Neuronal stem cell (in vitro differentiated cells): ENCODE measurements at places on chromosomes 5 and 9.

DNA sequence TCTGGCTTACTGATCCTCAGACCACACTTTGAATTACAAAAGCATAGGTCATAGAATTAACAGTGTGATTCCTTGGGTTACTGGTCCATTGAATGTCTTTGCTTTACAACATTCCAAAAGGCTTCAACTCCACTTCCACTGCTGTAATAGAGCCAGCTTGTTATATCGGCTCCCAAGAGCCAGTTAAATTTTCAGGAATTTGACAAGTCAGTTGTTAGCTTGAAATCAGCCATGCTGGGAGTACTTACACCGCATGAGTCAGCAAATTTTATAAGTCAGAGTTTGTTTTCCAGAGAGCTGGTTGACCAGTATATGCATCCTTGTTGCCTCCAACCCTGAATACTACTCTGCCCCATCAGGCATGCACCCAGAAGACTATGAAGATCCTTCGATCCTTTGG lies 73.1 kb downstream of the FOXB2 start:
- no peak for DNase-seq

DNA sequence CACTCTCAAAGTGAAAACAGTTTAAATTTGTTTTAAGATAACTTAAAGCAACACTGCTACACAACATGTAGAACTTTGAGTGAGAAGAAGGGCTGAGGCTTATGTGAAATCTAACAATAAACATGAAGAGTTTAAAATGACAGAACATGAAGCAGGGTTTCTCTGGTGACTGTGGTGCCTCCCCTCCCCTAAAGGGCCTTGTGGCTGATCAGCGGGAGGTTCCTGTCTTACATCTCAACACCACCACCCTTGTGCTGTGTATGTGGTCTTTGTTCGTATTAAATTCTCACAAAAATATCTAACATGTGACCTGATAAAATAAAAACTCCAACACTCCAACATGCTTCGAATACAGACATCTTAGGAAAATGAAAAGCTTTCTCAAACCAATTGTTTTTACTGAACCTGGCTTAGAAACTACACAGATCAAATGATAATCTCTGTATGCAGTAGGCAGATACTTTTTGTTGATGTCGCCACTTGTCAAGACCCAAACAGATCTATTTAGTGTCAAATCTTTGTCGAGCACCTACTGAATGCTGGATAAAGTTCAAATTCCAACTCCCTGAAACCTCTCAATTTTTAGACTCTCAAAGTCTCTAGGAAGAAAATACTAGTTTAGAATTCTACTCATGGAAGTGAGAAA lies 9.9 kb upstream of the IQGAP2 start:
- DNase-seq = no peak

DNA sequence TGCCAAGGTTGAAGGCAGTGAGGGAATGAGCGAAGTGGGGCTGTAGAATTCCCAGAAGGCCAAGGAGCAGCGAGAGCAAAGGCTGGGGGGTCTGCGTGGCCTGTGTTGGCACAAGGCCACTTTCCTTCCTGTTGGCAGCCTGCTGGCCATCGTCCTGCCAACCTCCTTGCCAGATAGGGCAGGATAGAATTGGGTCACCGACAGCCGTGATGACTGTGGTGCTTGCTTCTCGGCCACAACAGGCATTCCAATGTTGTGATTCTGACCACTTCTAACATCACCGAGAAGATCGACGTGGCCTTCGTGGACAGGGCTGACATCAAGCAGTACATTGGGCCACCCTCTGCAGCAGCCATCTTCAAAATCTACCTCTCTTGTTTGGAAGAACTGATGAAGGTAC lies 18.9 kb downstream of the TRIP13 start:
- no peak for DNase-seq

DNA sequence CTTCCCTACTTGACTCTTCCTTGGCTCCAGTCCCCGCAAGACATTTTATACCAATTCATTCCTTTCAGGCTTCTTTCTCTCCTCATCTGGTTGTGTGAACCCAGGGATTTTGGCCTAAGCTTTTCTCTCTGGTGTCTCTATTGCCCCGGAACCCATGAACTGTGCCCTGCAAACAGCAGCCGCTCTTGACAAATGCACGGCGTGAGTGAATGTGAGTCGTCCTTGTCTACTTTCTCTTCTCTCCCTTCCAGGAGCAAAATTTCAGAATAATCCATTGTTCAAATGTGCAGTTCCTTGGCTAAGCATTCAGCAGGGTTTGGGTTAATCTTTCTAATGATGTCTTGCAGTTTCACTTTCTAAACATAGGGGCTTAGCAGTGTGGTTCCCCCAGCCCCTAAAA lies 250.4 kb upstream of the IRX4 start:
- DNase-seq = no peak

GRCh38 chr5:12488161-12488560 lies 583.9 kb upstream of the CTNND2 start:
- no peak for DNase-seq

DNA sequence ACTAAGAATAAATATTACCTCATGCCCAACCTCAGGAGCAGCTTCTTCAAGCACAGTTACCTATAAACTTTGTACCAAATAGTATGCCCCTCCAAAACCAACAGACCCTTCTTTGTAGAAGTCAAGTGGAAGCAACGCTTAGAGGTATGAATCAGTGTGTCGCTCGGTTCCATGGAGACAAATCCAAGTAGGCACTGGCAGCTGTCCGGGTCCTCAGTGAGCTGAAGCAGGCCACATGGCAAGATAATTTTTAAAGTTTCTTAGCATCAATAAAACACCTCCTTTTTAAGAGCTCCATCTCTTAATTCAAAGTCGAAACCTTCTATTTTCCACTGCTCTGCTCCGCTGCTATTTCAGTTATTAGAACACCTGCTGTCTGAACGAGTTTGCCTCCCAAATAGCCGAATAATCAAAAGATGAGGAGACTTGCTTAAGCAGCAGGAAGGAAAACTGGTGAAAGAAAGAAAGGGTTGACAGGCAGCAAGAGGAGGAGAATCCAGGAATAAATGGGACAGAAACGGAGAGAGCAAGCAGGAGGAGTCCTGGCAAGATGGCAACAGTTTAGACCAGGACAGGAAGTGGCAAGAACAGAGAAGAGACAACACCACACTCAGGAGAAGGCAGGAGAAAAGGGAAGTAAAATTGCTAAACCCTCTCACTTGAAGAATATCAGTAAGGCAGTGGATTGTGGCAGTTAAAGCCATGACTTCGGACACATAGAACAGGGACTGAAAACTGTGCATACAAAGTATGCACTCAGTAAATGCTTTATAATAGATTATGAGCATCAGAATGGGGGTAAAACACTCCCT lies 65.0 kb downstream of the PPP2R2B start:
- DNase-seq = no peak

- DNase-seq = no peak
These were observed 81.9 kb downstream of the RAPGEF1 start for GRCh38 chr9:131657940-131658339.

GRCh38 chr5:133259199-133259997 lies 207.6 kb downstream of the HSPA4 start:
- DNase-seq = no peak

DNA sequence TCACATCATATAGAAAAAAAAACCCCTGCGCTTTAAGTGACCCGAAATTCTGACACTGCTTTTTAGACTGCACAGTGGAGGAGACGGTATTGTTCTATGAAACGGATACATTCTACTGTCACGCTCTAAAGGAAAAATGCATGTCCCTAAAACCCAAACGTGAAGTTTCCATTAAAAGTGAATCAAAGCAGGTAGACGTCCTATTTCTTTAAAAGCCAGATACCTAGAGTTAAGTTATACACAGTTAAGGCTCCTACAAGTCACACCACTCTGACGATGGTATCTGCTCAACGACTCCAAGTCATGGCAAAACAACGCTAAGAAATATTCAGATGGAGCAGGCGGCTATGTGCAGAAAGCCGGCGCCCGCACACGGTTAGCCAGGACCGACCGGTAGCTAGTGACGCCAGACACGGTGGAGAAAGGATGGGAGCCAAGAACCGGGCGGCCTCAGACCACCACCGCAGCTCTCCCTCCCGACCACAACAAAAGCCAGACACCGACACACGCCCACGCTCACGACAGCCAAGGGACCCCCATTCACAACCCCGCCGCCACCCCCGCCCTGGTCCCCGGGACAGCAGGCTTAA lies 734 bp downstream of the SKP1 start:
- DNase-seq = no peak

DNA sequence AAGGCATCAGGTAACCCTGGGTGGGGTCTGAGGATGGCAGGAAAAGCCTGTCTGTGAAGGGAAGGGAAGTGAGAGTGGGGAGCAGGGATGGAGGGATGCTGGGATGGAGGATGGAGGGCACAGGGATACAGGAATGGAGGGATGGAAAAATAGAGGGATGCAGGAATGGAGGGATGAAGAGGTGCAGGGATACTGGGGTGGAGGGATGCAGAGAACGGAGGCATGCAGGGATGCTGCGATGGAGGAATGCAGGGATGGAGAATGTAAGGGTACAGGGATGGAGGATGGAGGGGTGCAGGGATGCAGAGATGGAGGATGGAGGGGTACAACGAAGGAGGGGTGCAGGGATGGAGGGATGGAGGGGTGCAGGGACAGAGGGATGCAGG lies 9.1 kb downstream of the PTGES2 start:
- DNase-seq = no peak
